ENCODE measurements at places on chromosomes 7 and 10.

- H3K4me1 ChIP-seq, result no peaks in the 10 kb centered on the region
- no peaks in the 10 kb centered on the region for H3K36me3 ChIP-seq
- H3K4me3 ChIP-seq, result no peak overlapping the region
- H3K27ac ChIP-seq, result no peak overlapping the region
- peak; percentile 38 for DNase-seq
- peaks cover 4% of the 10 kb centered on the region for H3K27me3 ChIP-seq
These were observed 4.3 kb upstream of the YKT6 start for GRCh38 chr7:44196450-44196872.

GRCh38 chr10:124306922-124307371, 111.8 kb downstream of the OAT start:
- H3K4me1 ChIP-seq, result no peaks in the 10 kb centered on the region
- peak overlapping the region; percentile 13 for H3K27ac ChIP-seq
- H3K36me3 ChIP-seq, result no peaks in the 10 kb centered on the region
- no peaks in the 10 kb centered on the region for H3K27me3 ChIP-seq
- DNase-seq, result no peak

GRCh38 chr10:10911471-10911921, 106.2 kb upstream of the CELF2 start:
- H3K27me3 ChIP-seq, result no peaks in the 10 kb centered on the region
- DNase-seq, result peak; percentile 38
- H3K27ac ChIP-seq, result no peak overlapping the region
- H3K4me1 ChIP-seq, result no peaks in the 10 kb centered on the region
- no peaks in the 10 kb centered on the region for H3K36me3 ChIP-seq

DNA sequence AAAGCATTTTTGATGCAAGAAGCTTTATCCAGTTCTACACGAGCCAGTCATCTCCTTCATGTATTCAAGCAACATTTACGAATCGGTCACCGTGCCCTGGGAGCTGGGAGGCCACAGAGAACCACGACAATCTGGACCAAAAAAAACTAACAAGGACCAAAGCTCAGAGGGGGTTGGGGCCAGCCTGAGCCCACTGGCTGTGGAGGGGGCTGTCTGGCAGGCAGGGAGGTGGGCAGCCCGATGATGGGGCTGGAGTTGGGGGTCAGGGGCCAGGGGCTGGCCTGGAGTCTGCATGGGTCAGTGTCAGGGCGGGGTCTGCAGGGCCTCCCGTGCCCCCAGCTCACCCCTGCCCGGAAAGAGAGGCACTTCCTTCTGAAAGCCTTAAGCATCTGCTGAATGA, 12.5 kb upstream of the GRIFIN start:
- H3K4me1 ChIP-seq, result no peaks in the 10 kb centered on the region
- H3K36me3 ChIP-seq, result no peaks in the 10 kb centered on the region
- no peaks in the 10 kb centered on the region for H3K27me3 ChIP-seq
- no peak overlapping the region for H3K27ac ChIP-seq

GRCh38 chr7:151489498-151489897, 30.2 kb downstream of the RHEB start:
- H3K36me3 ChIP-seq, result no peaks in the 10 kb centered on the region
- no peak overlapping the region for H3K4me3 ChIP-seq
- H3K27ac ChIP-seq, result no peak overlapping the region
- no peak for DNase-seq
- H3K4me1 ChIP-seq, result no peaks in the 10 kb centered on the region

DNA sequence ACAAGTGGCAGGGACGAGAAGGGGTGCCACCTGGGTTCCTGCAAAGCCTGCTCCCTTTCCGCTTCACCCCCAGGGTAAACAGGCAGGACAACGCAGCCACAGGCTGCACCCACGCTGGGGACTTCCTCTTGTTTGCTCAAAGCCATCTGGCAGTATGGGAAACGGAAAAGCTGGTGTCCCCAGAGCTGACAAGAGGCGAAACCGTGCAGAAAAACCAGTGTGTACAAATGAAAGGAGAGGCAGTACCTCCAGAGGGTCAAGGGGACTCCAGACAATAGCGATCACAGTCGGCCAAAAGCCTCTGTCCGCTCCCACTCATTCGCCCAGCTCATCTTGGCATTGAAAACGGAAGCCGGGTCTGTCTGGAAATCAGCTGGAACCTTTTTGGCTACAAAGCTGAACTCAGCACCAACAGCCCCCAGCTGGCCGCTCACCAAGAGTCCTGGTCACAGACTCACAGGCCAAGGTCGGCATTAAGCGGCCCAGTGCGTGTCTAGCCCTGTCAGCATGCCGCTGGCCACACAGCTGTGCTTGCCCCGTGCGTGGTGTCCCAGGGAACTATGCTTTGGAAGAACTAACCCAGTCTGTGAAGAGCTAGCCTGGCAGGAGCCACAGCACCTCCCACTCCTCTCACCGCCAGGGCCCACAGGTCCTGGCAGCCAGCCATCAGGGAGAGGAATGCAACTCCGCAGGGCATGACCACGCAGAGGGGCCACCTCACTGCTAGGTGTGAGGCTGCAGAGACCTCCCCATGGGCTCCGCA, 10.4 kb downstream of the TNS3 start:
- DNase-seq, result peak; percentile 74
- no peaks in the 10 kb centered on the region for H3K27me3 ChIP-seq
- no peaks in the 10 kb centered on the region for H3K36me3 ChIP-seq
- H3K4me3 ChIP-seq, result no peak overlapping the region
- peak overlapping the region; percentile 79 for H3K27ac ChIP-seq
- peaks cover 31% of the 10 kb centered on the region for H3K4me1 ChIP-seq

- no peaks in the 10 kb centered on the region for H3K4me1 ChIP-seq
- peak within 1 kb of the TSS; percentile 22 for H3K27ac ChIP-seq
- peak within 1 kb of the TSS; percentile 37 for H3K4me3 ChIP-seq
- no peaks in the 10 kb centered on the region for H3K36me3 ChIP-seq
- DNase-seq, result peak; percentile 23
These were observed at the start of gene ITGA8 for GRCh38 chr10:15719899-15720634. Gene ITGA8, minus strand, starts transcription at chr10:15719922. Its CDS starts 151 bp downstream, at chr10:15719771.

DNA sequence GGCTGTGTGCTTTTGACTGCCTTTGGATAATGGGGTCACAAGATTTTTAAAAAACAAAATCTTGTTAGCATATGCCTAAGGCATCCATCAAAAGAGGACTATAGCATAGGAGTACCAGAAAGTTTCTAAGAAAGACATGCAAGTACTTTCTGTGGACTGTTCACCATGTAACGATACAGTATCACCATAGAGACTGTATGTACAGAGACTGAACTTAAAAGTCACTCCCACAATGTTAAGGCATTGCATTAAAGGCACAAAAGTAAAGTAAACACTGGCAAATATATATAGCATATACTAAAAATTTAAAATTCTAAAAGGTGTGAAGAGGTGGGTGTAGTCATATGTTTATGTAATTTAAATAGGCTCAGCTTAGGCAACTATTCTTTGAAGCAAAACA, 190.9 kb downstream of the IMMP2L start:
- no peak overlapping the region for H3K27ac ChIP-seq
- H3K27me3 ChIP-seq, result no peaks in the 10 kb centered on the region
- no peak for DNase-seq
- H3K4me1 ChIP-seq, result no peaks in the 10 kb centered on the region
- no peaks in the 10 kb centered on the region for H3K36me3 ChIP-seq
- H3K4me3 ChIP-seq, result no peak overlapping the region

All from colonic mucosa (tissue), 4 donors.